ENCODE measurements at places on chromosomes 3 and 15. TPM values are rescaled to one million over a fixed set of nuclear protein-coding genes. Genes with fewer than 3 reads are reported as not detected.

The CAND2 gene
- 76.2 TPM for total RNA-seq

The SCN11A gene
- total RNA-seq = 0.05 TPM

The ACOX2 gene
- 37.2 TPM for total RNA-seq

The CDHR4 gene
- not detected for total RNA-seq

The SST gene
- not detected for total RNA-seq

The PLA2G4E gene
- not detected for total RNA-seq

The ZMYND10 gene
- not detected for total RNA-seq

The ZPLD1 gene
- not detected for total RNA-seq

The ATP13A5 gene
- not detected for total RNA-seq

The NCBP2 gene
- total RNA-seq = 36.9 TPM

The RARRES1 gene
- 8.4 TPM for total RNA-seq

The IGSF11 gene
- total RNA-seq = 2.1 TPM

The CCR9 gene
- not detected for total RNA-seq

The EAF2 gene
- total RNA-seq = 4.1 TPM

The SKIL gene
- 21.5 TPM for total RNA-seq

Measured in left ventricle myocardium inferior (tissue), 1 donor.